ENCODE measurements at places on chromosomes 16 and 17.

- no peak for DNase-seq
Measured at GRCh38 chr17:57097832-57098421, 12.9 kb downstream of the AKAP1 start.

GRCh38 chr17:81794509-81794908, 9.4 kb upstream of the GCGR start:
- no peak for DNase-seq

DNA sequence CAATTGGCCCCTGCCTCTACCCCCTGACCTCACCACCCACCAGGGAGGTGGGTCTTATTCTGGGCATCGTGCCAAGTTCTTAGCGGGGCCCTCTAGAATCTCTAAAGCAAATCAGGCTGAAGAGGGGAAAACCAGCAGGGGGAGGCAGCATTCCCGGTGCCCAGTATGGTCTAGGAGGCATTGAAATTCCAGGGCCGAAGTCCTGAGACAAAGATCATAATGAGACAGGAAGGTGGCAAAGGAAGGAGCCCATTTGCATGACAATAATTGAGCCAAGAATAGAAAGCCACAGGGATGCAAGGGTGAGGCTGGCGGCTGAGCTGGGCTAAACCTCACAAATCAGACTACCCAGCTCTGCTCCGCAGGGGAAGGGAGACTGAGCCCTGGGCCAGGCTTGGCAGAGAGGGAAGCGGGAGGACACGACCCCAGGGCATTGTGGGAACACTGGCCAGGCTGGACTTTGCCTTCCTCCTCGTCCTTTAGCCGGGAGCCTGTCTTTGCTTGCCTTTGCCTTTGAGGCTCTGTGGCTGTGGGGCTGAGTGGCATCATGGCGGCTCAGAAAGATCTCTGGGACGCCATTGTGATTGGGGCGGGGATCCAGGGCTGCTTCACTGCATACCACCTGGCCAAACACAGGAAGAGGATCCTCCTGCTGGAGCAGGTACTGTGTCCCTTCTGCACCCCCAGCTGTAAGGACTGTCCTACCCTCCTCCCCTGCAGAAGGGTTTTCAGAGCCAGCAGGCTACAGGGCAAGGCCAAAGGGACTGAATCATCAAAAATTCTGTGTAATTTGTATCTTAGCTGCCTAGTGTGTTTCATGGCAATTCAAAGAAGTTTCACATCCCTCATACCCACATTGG, at the start of gene PIPOX:
Gene PIPOX, plus strand, starts transcription at position 463 of the 860 bp plus-strand sequence. Its CDS starts 85 bp downstream, at position 548.
- no peak for DNase-seq

- DNase-seq: no peak
Measured at GRCh38 chr16:2277466-2278271, 9.7 kb upstream of the RNPS1 start.

GRCh38 chr16:57289391-57290257, 5.2 kb upstream of the PLLP start:
- DNase-seq: no peak

DNA sequence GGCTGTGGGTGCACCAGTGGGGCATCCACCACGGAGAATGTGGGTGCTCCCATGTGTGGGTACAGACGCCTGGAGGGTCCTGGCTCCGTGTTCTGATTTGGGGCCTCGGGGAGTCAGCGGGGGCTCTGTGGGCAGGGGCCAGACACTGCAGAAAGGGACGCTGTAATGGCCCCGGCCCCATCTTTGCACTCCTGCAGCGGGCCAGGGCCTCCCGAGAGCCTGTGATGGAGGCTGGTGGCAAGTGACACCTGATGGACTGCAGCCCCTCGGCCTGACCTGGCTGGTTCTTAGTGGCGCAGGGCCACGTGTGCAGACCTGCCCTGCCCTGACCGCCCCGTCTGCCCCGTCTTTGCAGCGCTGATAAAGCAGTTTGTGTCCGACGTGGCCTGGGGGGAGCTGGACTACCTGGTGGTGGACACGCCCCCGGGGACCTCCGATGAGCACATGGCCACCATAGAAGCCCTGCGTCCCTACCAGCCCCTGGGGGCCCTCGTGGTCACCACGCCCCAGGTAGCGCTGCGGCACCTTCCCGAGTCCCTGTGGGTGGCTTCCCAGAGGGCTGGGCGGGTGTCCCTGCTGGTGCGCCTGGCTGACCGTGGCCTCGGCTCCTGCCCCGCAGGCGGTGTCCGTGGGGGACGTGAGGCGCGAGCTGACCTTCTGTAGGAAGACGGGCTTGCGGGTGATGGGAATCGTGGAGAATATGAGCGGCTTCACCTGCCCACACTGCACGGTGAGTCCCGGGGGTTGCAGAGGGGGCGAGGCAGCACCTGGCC, 4.7 kb downstream of the NUBP2 start:
- DNase-seq: no peak

DNA sequence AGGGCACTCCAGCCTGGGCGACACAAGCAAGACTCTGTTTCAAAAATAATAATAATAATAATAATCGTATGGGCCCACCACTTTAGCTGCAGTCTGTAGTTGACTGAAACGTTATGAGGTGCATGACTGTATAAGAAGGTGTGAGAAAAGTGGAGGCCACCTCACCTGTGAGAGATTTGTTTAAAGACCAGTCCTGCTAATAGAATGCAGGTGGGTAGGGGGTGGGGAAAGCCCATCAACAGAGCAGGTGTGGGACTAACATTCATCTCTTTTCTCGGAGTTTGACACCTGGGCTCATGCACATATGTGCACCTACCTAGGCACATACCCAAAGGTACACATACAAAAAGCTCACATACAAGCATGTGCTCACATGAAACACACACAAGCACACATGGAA, 68.0 kb upstream of the TOB1 start:
- DNase-seq: no peak

DNA sequence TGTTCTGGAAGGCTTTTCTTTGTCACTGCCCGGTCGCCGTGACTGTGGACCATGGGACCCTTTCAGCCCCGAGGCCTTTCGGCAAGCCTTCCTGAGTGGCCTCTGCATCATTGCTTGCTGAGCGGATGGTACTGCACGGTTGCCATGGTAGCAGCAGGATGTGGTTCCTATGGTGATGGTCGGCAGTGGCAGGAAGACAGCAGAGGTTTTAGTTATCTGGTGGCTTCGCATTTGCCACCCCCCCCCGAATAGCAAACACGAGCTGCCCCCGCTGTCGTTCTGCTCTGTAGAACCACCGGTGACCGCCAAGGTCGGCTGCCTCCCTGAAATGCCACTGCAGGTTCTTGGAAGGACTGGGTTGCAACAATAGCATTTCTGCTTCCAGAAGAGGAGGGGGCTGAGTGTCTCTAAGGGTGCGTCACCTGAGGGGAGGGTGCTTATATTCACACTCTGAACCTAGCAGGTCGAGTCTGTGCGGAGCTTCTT, 76.6 kb downstream of the CMIP start:
- no peak for DNase-seq
